ENCODE measurements at places on chromosomes 12 and 14.
A peak's percentile ranks its signal among the peaks of the same experiment; 100 is the strongest.

- DNase-seq, result peak; percentile 55
Measured at GRCh38 chr14:72576258-72576657, 317.6 kb downstream of the DPF3 start.

DNA sequence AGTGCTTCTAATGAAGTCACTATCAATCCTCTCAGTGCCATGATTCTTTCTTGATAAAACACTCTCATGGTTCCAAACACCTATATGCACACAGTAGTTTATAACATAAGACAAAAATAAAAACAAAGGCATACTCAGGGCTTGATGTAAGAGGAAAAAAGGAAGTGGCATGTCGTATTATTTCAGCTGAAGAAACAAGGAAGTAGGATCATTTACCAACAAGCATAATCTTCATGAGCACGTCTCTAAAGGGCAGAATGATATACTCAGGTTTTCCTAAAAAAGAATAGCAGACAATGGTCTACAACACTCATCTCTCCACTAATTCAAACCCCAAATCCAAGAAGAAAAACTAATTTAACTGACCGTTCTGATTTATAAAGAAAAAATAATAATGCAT, 33.9 kb downstream of the NUMB start:
- peak; percentile 40 for DNase-seq

- no peak for DNase-seq
Measured at GRCh38 chr14:32330351-32331111, 1.4 kb downstream of the AKAP6 start.

- DNase-seq, result no peak
Measured at GRCh38 chr12:115975411-115975810, 302.1 kb downstream of the MED13L start.

DNA sequence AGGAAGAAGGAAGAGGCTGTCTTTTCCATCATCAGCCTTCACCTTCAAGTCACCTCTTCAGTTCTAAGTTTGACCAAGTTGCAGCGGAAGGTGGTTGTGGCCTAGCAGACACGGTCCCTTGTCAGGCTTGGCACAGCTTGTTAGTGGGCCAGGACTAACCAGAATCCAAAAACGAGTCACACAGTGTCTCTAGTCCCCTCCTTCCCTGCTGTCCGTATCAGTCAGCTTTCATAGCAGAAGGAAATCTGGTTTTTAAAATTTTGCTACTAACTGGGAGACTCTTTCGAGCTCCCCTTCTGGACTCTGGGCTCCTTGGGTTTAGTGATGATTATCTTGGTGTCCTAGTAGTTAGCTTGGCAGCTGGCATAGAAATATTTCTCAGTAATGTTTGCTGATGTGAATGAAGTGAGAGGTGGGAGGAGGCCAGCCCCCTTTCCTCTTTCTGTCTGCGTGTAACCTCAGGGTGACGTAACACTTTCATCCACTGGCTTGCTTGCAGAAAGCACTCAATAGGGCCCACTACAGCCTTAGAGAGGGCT, 3.8 kb downstream of the ETV6 start:
- DNase-seq, result peak; percentile 46

GRCh38 chr14:90301668-90302090, 30.1 kb downstream of the NRDE2 start:
- peak; percentile 81 for DNase-seq

All from fibroblast of pulmonary artery (primary cell).